Thyroid gland (tissue), 4 donors: ENCODE measurements at places on chromosomes 13 and 19. TPM values are rescaled to one million over a fixed set of nuclear protein-coding genes. Genes with fewer than 3 reads are reported as not detected.

Gene SIAH3
- total RNA-seq, result not detected

- no peak for DNase-seq
Measured at GRCh38 chr13:99941911-99942310, 29.7 kb downstream of the ZIC5 start.

DNA sequence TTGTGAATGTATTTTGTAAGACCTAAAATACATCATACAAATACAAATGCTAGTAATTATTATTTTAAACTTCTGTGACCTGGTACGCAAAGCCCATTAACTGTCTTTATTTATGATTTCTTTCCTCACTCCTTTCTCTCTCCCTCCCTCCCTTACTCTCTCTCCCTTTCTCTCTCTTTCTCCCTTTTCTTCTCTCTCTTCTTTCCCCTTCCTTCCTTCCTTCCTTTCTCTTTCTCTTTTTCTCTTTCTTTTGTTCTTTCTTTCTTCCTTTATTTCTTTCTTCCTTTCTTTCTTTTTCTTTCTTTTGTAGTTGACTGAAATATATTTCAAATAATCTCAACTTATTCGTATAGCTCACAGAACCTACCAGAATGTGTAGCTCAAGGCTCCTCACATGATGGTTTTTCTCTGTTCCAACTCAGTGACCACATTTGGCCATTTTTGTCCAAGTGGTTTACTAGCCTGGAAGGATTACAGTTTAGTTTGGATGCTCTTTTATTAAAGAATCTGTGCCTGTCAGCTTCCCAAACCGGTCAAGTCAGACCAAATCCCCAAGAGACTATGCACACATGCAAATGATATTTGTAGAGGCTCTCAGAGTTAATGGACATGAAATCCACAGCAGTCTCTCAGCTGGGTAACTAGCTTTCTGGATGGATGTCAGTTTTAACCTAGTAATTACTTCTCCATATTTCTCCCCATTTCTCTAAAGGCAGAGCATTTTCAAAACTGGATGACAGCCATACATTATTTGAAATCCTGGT lies 71.7 kb downstream of the POSTN start:
- DNase-seq, result no peak

GRCh38 chr19:47762151-47762550 lies 16.4 kb upstream of the SELENOW start:
- DNase-seq, result no peak

DNA sequence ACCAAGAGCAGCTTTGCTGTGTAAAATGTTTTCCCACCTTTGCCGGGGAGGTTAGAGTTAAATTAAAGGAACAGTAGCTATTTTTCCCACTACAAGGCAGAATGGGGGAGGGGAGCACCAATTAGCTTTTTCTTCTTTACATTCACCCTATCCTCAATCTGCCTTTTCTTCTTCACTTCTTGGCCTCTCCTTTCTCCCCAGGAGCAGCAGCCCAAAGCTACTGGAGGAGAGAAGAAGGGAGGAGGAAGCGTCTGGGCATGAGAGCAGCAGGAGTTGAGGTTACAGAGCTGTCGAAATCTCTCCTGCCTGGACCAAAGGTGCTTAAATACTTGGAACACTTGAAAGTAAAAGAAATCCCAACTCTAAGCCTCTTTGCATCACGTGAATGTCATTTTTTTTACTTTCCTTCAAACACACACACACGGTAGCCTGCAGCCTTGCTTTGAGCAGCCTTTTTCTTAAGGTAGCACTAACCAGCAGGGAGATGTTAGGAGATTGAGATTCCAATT lies 39.0 kb upstream of the WASF3 start:
- DNase-seq, result peak; percentile 17
